CD4-positive, alpha-beta T cell treated with Interleukin-4 for 4 hours (primary cell): ENCODE measurements at places on chromosomes 3 and 15.
A peak's percentile ranks its signal among the peaks of the same experiment; 100 is the strongest.

DNA sequence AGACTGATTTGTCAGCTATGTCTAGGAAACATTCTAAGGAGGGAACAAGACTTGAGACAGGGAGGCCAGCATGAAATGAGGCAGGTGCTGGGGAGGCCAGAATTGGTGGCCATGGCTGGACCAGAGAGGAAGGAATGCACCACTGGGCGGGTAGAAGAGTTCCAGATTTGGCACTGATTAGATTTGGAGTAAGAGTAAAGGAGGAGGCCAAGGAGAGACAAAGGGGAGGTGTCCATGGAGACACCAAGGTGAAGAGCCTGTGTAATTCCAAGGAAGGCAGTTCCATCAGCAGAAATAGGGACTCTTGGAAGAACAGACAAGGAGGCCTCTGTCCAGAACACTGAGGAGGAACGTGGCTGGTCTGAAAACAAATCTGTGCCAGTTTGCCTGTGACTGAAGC is 1.8 kb downstream of the ARNT2 start:
- DNase-seq: no peak

- peak; percentile 18 for DNase-seq
Observed at GRCh38 chr3:105867712-105868430, 941 bp downstream of the CBLB start.

DNA sequence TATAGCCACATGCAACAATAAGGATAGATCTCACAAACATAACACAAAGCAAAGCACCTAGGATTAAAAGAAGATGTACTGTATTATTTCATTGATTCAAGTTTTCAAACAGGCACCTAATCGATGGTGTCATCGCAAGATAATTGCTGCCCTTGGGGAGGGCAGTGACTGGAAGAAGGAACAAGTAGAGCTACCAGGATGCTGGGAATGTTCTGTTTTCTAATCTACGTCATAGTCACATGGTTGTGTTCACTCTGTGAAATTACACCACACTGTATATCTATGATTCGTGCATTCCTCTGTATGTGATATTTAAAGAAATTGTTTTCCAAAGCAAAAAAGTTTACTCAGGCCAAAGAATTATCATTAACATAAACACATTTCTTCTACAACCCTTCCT is 236.6 kb downstream of the FGF12 start:
- DNase-seq: no peak

- no peak for DNase-seq
Observed at GRCh38 chr3:120622870-120623726, 27.0 kb downstream of the NDUFB4 start.

DNA sequence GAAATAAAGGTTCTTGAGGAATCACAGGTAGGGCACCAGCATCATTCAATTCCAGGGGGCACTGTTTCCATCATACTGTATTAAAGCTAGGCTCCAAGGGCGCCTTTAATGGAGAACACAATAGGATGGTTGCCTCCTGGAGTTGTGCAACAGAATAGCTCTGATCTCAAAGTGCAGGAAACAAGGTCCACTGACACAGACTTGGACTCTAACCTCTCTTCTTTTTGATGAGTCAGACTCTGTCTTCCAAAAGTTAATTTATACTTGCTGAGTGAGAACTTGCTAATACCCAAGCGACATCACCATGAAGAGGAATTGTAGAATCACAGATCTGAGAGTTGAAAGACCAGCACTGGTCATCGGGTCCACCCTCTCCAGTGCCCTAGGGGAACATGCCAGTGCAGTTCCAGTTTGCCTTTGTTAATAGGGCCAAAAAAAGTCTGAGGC is 94.4 kb upstream of the PHLDB2 start:
- DNase-seq: no peak

DNA sequence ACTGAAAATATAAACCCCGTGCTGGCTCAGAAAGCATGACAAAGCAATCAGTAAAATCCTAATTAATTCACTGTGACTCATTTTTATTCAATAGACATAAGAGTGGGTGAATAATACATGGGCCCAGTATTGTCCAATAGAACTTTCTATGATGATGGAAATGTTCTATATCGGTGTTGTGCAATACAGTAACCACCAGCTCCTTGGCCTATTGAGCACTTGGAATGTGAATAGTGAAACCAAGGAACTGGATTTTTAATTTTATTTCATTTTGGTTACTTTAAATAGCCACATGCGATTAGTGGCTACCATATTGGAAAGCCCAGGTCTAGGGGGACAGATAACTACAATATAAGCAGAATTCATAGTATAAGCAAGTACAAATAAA is 69.8 kb upstream of the PPP2R3A start:
- DNase-seq: no peak

- DNase-seq: no peak
Observed at GRCh38 chr3:16374047-16374934, 109.3 kb downstream of the OXNAD1 start.

DNA sequence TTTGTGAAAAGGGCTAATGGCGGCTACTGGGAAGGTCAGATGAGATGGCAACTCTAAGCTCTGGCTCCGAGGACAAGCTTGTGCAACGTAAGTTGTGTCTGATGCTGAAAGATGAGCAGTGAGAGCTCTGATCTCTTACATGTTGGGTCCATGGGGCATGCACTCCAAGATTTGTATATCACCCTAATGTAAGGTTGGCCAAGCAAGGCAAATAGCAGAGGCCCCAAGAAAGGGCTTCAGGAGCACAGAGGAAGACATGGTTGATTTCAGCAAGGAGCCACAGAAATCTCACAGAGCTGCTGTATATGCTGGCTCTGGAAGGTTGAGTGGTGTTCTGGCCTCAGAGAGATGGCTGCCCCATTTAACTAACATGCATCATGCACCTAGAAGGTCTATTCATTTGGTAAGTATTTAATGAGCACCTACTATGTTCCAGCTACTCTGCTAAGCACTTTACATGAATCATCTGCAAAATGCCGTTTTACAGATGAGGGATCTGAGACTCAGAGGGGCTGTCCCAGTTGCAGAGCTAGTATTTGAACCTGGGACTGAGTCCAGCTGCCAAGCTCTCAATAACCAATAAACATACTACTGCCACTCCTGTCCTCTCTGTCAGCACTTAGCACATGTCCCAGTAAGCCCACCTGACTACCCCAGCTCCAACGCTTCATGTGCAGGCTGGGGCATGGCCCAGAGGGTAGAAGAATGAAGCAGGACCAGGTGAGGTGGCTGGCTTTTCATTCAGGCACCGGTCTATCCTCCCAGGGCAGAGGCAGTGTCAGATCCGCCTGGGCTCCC is 27.8 kb upstream of the ATP2B2 start:
- DNase-seq: no peak

DNA sequence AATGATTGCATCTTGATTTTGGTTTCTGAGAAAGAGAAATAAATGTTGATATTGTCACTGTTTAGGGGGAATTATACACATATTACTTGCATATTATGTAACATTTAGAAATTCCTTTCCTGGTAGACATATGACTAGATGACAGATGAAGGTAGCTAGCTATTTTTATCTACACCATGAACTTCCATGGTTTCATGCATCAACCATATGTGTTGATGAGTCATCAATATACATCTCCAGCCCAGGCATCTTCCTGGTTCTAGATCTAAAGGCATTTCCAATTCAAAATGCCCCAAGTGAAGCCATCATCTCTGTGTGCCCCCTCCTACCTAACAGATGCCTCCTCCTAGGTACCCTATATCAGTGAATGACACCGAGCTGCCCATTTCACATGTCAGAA is 9.5 kb upstream of the ADAMTSL3 start:
- no peak for DNase-seq

GRCh38 chr15:50135031-50135551 is 16.1 kb upstream of the ATP8B4 start:
- DNase-seq: no peak

DNA sequence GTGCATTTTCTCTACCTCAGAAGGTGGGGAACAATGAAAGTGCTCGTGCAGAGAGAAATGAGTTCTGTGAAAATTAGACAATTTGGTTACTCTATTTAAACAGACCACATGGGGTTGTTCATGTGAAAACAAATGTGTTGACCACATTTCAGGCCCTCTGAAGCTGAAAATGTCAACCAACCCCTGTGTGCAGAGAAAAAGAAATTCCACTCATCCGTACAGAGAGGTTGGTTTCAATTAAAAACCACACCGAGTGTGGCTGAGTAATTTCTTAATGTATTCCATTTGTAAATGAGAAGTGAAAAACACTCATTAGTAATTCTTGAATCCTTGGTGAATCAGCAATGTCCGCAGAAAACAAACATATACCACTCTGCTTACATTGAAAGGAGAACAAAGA is 46.9 kb upstream of the SLC7A14 start:
- no peak for DNase-seq

DNA sequence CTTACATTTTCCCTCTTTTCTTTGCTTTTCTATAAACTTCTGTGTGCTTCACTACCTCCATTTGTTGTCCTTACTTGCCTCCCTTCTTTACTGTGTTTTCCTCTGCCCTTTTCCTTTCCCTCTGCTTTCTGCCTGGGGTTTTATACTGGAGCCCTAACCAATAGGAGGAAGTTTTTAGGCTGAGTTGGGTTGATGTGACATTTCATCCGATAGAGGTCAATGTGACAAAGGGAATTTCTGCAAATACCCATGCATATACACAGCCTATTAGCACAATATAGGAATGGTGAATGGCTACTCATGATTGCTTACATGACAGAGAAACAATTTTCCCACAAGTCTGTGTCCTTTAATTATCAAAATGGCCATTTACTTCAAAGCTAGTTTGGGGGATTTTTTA is 153.0 kb upstream of the ARPP21 start:
- no peak for DNase-seq

DNA sequence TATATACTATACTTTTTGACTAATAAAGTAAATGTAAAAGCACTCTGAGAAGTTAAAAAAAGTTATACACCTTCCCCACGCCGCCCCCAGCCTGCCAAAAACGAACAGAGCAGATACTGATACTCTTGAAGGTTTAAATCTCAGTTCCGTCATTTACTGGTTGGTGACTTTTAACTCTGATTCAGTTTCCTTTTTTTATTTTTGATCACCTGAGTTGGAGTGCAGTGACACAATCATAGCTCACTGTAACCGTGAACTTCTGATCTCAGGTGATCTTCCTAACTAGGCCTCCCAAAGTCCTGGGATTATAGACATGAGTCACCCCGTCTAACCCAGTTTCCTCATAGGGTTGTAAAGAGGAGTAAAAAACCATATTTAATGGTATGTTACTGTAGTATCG is 3.3 kb upstream of the TIPIN start:
- no peak for DNase-seq

- DNase-seq: no peak
Observed at GRCh38 chr3:183261151-183261724, 8.2 kb downstream of the B3GNT5 start.

DNA sequence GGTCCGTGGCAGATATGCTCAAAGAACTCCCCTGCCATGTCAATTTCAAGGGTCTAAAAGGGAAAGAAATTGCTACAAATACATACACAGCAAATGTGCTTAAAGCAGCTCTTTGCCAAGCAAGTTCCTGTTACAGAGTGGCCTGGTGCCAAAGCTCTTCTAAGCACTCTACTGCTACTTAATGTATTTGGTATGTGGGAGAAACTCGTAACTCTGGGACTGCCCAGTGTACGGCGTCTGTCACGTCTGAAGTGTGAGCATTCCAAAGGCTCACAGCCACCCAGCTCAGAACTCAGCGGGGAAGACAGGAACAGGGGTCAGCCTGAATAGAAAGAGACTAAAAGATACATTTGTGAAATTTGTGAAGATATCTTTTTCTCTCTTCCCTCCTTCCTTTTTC is 54.6 kb downstream of the RBMS3 start:
- DNase-seq: no peak

DNA sequence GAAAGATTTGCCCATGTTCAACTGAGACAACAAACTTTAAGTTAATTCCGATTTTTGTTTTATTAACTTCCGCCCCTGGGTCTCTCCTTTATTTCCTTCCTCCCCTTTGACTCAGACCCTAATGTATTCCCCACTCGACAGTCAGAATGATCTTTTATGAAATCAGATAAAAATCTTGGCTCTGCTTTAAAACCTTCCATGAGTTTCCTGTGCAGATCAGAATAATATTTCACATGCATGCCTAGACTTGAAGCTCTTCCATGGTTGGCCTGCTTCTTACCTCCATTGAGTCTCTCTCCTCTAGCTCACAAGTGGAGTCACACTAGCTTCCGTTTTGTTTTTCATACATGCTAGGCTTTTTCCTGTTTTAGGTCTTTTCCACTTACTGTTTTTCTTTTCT is 116.8 kb upstream of the SPATA16 start:
- DNase-seq: no peak

GRCh38 chr3:112958811-112959560 is 15.9 kb downstream of the CD200R1 start:
- no peak for DNase-seq

DNA sequence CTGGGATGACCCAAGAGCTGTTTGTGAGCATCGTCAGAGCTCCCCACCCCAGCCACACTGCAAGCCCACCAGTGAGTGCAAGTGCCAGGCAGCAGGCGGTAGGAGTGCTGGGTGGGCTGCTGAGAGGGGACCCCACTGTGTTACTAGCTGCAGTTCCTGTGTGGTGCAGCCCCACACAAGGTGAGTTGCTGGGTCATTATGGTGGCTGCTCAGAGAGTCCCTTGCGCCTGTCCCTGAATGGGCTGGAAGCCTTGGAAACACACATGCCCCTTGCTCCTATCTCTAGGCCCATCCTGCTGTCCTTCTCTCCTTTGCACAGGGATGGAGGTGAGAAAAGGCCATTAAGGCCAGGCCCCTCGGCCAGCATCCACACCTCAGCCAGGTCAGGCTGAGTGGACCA is 83.7 kb downstream of the SEC22A start:
- DNase-seq: no peak

DNA sequence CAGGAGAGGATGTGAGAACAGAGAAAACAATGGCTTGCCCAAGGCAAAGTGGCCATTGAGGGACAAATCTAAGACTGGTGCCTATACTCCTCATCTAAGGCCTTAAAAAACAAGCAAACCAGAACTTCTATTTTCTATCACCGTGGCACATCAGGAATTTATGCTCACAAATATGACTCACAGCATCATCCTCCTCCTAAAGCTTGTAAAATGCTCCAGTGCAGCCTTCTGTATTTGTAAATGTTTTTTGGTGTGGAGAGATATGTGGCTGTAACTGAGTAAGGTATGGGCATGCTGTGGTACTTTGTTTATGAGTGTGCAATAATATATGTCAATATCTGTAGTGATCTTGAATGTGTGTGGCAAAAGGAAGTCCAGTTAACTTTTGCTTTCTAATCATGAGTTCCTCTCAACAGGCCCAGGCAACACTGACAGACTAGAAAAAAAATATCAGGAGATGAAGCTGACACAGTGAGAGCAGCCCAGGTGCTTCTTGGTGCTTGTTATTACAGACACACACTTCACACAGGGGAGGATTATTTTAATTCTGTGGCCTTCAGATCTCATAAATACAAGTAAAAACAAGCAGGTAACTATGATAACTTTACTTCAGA is 60.3 kb downstream of the CTNNB1 start:
- DNase-seq: no peak

GRCh38 chr3:141440942-141441341 is 45.9 kb upstream of the RASA2 start:
- no peak for DNase-seq

DNA sequence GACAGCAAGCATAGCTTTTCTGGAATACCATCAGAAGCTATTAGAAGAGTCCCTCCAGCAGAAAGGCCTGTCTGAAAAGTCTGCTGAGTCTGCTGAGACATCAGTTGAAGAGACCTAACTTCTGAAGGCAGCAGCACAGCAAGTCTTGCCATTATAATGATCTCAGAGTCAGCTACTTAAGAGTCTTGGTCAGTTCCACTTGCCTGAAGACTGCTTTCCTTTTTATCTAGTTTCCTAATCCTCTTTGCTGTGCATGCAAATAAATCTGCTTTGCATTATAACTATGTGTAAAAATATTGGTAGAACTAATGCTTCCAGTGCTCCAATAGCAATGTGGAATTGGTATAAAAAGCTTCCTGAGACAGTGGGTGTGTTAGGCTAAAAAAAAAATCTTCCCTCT is 34.9 kb upstream of the CPOX start:
- DNase-seq: no peak

GRCh38 chr15:82999905-83000671 is 11.4 kb downstream of the C15orf40 start:
- DNase-seq: peak; percentile 61
